ENCODE measurements at places on chromosomes 12 and 14. TPM values are rescaled to one million over a fixed set of nuclear protein-coding genes. Genes with fewer than 3 reads are reported as not detected.

The CCDC184 gene
- total RNA-seq, result 1.4 TPM

The DDN gene
- 0.56 TPM for total RNA-seq

The FRS2 gene
- total RNA-seq, result 25.3 TPM

GRCh38 chr12:52634266-52635056 is 16.1 kb upstream of the KRT73 start:
- no peak for DNase-seq

DNA sequence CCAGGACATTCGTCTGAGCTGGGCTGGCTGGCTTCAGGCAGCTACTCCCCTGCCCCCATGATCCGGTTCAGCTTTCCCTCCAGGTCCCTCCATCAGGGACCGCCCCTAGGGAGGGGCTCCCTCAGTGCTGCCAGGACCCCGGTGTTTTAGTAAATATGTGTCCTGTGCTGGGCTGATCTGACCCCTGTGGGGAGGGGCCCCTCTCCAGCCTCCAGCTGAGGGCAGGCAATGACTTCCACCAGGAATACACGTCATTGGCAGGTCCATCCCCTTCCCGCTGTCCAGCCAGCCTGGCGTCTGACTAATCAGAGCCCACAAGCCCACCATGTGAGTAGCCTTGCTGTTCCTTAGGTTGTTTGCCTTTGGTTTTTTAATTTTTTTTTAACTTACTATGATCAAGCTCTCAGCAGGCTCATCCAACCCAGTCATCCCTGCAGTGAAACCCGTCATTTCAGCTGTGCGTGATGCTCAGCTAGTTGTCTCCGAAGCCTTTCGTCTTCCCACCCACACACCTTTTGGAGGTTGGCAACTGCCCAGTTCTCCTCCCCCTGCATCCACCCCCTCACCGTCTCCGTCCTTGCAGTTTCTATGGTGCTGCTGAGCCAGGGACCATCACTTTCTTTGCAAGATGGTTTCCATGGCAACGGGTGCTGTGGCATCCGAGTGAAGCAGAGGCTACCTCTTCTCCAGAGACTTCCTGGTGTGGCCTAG is 16.0 kb upstream of the SERPINA4 start:
- no peak for DNase-seq

DNA sequence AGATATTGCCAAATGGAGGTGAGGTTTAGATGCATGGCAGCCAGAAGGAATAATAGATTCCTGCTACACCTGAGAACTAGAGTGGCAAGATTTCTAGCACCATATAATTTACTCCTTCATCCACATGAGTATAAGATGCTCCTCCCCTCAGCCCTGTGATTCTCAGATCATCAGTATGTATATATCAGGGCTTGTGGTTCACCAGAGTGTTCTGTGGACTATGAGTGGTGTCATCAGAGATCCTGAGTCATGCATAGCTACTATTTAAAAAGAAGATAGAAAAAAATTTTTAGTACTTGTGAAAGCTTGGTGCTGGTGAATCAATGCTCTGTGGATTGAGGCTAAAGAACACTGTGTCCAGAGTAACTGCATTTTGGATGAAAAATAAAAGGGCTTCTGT is 285.9 kb downstream of the BMP4 start:
- DNase-seq, result peak; percentile 87

DNA sequence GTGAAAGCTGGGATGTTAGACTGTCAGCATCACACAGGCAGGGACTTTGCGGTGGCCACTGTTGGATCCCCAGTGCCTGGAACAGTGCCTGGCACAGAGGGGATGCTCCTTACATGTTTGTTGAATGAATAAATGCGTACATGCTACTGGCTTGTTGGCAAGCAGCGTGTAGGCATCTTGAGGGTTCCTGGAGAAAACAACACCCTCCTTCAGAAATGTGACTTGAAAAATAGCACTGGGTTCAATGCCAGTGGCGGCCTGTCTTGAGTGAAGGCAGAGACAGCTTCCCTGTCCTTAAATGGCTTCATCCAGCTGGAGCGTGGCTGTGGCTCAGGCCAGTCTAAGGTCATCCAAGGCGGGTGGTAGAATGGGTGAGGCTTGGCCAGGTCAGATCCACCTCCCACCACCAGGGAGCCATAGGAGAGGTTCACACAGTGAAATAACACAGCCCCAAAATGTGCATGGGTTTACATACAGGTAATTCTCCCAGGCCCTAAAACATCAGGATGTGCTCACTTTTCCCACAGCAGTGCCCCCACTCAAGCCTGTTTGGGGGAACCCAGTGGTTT is 171.4 kb downstream of the PHETA1 start:
- DNase-seq, result no peak

DNA sequence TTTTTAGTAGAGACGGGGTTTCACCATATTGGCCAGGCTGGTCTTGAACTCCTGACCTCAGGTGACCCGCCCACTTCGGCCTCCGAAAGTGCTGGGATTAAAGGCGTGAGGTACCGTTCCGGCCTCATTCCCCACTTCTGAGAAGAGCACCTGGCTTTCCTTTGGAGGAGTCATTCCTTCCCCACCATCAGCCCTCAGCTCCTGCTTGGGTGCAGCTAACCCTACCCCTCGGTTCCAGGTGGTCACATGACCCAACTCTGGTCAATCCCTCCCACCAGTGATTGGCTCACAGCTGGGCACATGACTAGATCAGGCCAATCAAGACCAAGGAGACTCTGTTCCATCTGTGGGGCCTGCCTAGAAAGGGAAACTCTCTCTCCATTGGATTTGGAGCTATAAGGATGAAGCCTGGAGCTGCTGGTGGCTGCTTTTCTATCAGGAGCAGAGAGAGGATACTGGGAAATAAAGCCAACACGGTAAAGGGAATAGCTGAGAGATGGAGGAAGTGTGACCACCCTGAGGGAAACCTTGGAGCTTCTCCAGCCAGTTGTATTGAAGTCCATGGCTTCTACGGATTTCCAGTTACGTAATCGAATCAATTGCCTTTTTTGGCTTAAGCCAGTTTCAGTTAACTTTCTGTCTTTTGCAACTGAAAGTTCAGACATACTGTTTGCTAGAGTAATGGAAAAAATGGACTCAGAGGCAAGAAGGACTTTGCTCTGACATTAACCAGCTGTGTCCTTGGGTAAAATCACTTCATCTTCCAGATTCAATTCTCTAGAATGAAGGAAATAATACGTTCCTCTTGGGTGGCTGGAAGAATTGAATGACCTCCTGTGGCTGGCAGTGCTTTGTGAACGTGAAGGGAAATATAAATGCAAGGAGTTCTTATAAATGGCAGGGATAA is 19.7 kb upstream of the IFT81 start:
- DNase-seq, result no peak

The CCDC197 gene
- not detected for total RNA-seq

The SINHCAF gene
- 62.1 TPM for total RNA-seq

DNA sequence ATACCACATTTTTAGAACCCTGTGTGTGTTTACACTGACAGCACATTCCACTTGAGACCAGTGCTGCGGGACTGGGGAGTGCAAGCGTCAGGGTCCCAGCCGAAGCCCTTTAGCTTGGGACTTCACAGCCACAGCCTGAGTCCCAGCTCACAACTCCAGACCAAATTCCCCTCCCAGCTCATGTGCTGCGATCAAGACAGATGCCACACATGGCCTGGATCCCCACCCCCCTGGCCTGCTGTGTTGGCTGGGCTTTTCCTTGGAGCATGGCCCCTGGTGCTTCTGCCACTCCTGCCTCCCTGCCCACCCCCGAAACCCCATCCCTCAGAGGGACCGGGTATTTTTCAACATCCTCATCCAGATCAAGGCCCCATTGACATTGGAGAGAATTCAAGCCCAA is 63.7 kb downstream of the WDR20 start:
- no peak for DNase-seq

The FAIM2 gene
- not detected for total RNA-seq

DNA sequence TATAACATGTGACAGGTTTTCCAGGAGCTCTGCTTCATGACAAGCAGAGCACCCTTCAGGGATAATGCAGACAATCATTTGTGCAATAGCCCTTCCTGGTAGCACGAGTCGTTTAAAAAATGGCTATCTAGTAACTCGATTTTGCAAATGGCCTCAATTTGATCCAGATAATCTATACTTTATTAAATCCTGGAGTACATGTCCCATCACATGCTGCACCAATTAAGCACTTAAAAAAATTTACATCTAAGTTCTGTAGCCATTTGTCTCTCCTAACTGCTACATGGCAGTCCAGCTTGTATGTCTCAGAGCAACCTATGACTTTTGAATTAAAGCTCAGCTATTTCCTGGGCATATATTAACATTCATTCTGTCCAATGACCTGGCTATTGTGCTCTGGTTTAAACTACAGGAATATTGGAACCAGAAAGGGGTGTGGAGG is 79.8 kb downstream of the TTC8 start:
- DNase-seq, result no peak

DNA sequence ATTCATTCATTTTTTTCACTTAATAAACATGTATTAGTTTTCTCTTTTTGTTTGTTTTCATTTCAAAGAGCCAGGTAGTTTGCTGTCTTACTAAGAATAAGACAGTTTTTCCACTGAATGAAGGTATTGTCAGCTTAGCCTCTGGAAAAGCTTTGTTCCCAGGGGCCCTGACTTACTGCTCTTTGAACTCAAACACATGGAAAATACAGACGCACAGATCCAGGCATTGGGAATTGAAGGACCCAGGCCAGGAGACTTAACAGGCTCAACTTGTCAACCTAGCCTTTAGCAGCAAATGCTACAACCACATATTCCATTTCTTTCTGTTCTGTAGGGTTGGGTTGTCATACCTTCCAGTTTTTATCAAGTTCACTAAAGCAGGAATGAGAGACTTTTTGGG is 38.5 kb upstream of the SLCO1C1 start:
- no peak for DNase-seq

All from foreskin keratinocyte (primary cell).